Left ventricle myocardium superior (tissue), 1 donor: ENCODE measurements at places on chromosomes 7 and 10. TPM values are rescaled to one million over a fixed set of nuclear protein-coding genes. Genes with fewer than 3 reads are reported as not detected.

GRCh38 chr10:35434533-35434932 is 98.2 kb downstream of the CCNY start:
- DNase-seq, result no peak

GRCh38 chr7:27423290-27423689 is 180.7 kb downstream of the EVX1 start:
- no peak for DNase-seq

DNA sequence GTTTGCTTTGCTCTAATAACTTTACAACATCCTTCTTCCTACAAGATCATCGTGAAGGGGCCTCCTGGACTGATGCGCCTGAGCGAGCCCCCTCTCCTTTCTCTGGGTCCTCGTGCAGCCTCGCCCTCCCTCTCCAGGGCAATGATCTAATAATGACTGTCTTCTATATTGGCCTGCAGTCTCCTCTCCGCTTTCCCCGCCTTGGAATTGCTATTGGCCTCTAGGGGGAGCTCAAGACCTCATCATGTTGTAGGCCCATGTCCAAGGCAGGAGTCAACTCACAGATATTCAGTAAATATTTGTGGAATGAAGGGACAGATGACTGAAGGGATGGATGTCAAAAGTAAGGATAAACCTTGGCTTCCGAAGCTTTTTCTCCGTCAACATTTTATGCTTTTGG is 1180.3 kb downstream of the TYW1 start:
- peak; percentile 30 for DNase-seq

The EBLN1 gene
- total RNA-seq, result not detected

DNA sequence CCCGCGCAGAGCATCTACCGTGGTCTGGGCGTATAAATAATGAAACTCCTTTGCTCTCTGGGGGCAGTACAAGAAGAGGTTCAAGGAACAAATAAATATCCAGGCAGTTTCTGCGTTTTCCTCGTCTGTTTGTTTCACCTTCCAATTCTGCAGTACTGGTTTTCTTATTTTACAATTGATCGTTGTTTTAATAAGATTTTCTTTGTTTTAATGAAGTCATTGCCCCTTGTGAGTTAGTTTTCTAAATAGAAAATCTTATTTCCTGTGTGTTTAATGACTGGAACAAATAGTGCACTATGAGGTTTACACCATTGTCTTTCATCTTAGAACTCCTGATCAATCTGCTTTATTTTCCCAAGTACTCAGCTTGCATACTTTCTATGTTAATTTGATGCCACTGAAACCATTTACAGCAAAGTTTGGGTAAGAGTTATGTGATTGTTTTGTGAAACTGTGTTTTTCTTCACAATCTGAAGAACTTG is 1.2 kb downstream of the PLEKHA1 start:
- no peak for DNase-seq

DNA sequence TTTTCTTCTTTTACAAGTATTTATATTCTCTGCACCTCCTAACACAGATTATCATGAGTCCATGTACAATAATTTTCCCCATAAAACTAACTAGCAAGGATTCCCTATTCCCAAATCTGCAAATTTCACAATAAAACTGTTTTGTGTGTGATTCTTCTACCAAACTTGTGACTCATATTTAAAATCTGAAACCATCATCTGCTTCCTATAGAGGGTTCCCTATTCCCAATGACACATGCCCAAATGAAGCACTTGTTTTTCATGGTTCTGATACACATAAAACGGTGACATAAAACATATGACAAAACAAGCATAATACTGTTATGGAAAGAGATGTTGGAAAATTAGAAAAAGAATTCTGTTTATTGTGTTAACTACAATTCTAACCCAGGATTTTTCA is 657.6 kb downstream of the PARD3 start:
- DNase-seq, result no peak

DNA sequence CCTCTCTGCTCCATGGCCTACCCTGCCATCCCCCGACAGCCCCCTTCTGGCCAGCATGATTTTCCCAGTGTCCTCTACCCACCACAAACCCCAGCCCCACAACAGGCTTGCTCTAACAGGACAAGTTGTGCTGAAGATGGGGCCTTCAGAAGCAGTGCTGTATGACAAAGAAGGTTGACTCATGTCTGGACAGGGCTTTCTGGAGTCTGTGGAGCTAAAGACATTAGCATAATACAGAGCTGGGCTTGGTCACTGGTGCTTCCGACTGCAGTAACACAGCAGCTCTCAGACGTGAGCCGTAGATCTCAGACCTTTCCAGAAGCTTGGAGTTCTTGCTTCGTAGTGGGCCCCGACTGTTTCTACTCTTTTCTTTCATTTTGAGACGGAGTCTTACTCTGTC is 100.5 kb downstream of the GTF2IRD1 start:
- no peak for DNase-seq

DNA sequence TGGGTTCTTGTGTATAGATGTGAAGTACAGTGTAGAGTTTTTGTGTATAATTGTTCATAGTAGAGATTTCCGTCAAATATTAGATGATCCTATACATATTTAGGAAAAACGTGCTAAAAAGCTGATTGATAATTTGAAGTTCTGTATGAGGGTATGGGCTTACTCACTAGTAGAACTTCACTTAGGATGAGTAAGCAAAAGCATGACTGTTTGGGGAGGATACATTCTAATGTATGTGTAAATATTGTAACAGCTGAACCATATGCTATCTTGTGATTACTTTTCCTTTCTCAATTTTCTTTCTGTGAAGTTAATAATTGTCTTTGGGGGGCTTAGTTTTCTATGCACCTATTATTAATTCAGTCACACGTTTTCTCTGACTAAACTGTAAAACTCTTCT is 53.2 kb upstream of the PDK4 start:
- DNase-seq, result no peak

The GRID2IP gene
- total RNA-seq, result not detected

DNA sequence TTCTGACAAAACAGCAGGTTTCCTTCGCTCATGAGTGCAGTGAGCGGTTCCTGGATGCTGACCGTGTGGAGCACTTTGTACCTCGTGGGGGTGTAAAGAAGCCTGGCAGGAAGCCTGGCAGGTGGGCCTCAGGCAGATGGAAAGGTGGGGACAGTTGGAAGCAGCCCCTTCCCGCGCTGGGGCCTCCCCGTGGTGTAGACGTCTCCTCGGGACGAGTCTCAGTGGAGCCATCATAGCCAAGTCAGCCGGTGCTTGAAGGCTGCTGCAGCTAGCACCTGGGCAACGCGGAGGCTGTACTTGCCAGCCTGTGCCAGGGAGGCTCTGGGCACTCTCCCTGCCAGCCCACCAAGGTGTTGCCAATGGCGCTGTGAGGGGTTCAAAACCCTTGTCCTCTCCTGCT is 154.5 kb downstream of the WDR37 start:
- DNase-seq, result no peak

DNA sequence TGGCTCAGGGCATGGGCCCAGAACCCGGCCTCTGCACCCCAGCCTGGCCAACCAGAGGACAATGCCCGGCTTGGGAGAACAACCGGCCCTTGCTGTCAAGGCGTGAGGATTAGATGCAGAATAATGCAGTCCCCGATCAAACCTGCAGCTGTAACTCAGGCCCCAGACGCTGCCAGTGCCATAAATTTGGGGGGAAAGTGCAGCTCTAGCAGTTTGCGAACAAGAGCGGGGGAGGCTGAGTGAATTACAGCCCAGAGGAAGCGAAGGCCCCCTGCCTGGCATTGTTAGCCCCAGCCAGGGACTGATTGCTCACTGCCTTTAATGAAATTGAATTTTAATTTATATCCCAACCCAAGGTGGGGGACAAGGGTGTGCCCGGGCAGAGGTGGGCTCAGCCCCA is 38.0 kb upstream of the GNA12 start:
- DNase-seq, result no peak

DNA sequence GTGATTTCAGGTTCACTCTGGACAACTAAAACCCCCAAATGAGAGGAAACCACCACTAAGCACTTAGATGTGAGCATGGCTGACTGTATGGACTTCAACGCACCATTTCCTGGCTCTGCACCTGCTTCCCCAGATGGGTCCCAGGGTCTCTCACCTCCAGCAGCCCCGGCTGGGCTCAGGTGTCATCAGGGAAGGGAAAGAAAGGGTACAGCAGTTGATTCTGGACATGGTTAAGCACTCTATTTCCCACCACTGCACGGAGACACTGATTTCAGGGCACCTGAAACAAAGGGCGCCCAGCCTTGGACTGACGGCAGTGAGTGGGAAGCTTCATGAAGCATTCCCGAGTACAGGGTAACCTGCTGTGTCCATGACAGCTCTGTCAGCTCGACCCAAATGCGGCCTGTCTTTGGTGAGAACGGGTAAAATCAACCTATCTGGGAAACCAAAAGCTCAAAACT is 19.0 kb downstream of the FAM53B start:
- DNase-seq, result no peak

The ALKBH4 gene
- total RNA-seq, result 4.5 TPM

GRCh38 chr7:22109761-22110160 is 164.1 kb upstream of the CDCA7L start:
- DNase-seq, result no peak

- peak; percentile 33 for DNase-seq
These were observed 1.8 kb downstream of the PGAM2 start for GRCh38 chr7:44063547-44063893.

- no peak for DNase-seq
These were observed 15.0 kb downstream of the PDLIM1 start for GRCh38 chr10:95275726-95276366.

DNA sequence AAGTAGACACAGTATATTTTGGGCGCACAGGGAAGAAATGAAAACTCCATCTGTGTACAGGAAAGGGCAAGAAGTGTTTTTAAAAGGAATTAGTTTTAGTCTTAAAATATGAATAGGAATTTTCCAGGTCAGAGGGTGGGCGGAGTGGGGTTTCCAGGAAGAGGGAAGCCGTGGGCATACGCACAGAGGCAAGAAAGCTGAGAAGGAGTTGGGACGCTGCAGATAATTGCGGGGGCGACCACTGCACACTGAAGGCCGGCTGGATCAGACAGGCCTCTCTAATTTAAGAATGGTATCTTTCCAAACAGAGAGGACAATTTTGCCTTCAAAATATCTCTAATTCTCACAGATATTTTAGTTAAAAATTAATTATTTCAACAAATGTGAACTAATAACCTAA is 189.1 kb upstream of the INHBA start:
- DNase-seq, result no peak

The ARHGEF5 gene
- total RNA-seq, result 1.7 TPM

GRCh38 chr7:138992052-138992531 is 10.9 kb upstream of the KIAA1549 start:
- DNase-seq, result no peak

The FFAR4 gene
- 0.07 TPM for total RNA-seq

DNA sequence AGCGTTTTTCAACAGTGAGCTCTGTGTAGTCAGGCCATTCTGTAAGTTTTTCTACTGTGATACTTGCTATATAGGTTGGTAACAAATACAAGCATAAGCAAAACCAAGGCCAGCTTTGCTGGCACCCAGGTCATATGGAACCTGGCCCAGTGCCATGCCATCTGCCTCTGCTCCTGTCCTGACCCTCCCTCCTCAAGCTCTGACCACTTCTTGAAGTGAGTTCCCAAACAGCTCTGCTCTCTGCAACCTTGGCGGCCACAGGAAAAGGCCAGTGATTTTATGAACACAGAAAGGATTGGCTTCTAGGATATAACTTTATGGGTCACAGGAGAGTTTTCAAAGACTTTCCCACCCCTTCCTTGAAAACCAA is 12.8 kb downstream of the NOD1 start:
- no peak for DNase-seq
